ENCODE measurements at places on chromosomes 13 and 19.
A peak's percentile ranks its signal among the peaks of the same experiment; 100 is the strongest.

GRCh38 chr13:91318886-91319285, 28.6 kb upstream of the MIR17HG start:
- no peak overlapping the region for H3K27ac ChIP-seq
- DNase-seq: no peak
- H3K4me3 ChIP-seq: no peak overlapping the region
- no peaks in the 10 kb centered on the region for H3K36me3 ChIP-seq
- H3K4me1 ChIP-seq: peaks cover 10% of the 10 kb centered on the region

- H3K27ac ChIP-seq: peak overlapping the region; percentile 100
- peak overlapping the region; percentile 99 for H3K4me3 ChIP-seq
- H3K4me1 ChIP-seq: peaks cover 56% of the 10 kb centered on the region
Measured at GRCh38 chr19:49499030-49499670, 2.9 kb downstream of the RPS11 start.

DNA sequence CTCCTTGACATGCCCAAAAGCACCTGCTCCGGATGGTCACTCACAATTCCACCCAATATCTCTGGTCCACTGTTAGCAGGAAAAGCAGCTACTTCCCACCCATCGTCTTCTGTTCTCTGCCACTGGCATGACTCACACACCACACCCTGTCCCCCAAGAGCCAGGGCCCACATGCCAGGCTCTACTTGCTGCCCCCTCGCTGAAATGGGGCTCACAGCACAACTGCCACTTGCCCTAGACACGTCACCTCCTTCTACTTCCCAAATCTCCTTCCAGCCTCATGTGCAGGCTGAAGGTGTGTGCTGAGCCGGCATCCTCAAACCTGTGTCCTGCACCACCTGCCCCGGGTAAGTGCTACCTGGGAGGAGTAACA, 65.0 kb downstream of the TBC1D4 start:
- H3K36me3 ChIP-seq: no peaks in the 10 kb centered on the region
- H3K4me1 ChIP-seq: no peaks in the 10 kb centered on the region
- H3K27ac ChIP-seq: no peak overlapping the region

GRCh38 chr13:50065712-50066111, 50.5 kb downstream of the KCNRG start:
- H3K36me3 ChIP-seq: peaks cover 36% of the 10 kb centered on the region
- no peak for DNase-seq
- peaks cover 5% of the 10 kb centered on the region for H3K4me1 ChIP-seq
- no peak overlapping the region for H3K4me3 ChIP-seq

DNA sequence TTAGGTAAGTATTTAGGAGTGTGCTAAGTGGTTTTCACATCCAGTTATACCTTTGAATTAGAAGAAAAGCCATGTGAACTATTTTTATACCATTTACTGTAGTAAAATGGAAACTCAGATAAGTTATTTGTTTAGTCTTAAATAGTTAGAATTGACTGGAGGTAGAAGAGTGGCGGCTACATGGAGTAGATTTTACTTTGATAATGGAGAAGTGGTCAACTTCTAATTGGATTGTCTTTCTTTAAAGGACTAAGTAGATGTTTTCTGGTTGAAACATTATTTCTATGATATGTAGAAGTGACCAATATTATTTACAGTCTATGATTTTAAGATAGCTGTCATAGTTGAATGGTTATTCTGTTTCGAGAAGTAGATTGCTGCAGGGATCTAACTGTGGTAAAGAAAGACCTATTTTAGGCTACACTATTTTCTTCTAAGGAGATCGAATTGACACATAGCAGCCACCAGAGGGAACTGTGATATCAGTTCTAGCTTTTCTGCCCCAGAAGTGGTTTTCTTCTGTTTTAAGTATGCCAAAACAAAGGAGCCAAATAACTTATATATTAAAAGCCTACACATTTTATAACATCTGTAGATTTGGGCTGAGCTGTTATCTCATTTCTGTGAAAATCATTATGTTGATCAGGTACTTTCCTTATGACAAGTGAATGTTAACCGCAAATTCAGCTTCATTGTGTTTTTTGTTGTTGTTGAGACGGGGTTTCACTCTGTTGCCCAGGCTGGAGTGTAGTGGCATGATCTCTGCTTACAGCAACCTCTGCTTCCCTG, 26.1 kb downstream of the ZMYM2 start:
- H3K27ac ChIP-seq: peak overlapping the region; percentile 76
- H3K4me3 ChIP-seq: no peak overlapping the region
- no peaks in the 10 kb centered on the region for H3K27me3 ChIP-seq
- peaks cover 46% of the 10 kb centered on the region for H3K36me3 ChIP-seq
- peaks cover 36% of the 10 kb centered on the region for H3K4me1 ChIP-seq
- DNase-seq: peak; percentile 2

GRCh38 chr19:42109896-42110295, 22.4 kb downstream of the POU2F2 start:
- peaks cover 17% of the 10 kb centered on the region for H3K36me3 ChIP-seq
- no peak overlapping the region for H3K27ac ChIP-seq
- no peak for DNase-seq
- no peaks in the 10 kb centered on the region for H3K27me3 ChIP-seq
- peaks cover 2% of the 10 kb centered on the region for H3K4me1 ChIP-seq

DNA sequence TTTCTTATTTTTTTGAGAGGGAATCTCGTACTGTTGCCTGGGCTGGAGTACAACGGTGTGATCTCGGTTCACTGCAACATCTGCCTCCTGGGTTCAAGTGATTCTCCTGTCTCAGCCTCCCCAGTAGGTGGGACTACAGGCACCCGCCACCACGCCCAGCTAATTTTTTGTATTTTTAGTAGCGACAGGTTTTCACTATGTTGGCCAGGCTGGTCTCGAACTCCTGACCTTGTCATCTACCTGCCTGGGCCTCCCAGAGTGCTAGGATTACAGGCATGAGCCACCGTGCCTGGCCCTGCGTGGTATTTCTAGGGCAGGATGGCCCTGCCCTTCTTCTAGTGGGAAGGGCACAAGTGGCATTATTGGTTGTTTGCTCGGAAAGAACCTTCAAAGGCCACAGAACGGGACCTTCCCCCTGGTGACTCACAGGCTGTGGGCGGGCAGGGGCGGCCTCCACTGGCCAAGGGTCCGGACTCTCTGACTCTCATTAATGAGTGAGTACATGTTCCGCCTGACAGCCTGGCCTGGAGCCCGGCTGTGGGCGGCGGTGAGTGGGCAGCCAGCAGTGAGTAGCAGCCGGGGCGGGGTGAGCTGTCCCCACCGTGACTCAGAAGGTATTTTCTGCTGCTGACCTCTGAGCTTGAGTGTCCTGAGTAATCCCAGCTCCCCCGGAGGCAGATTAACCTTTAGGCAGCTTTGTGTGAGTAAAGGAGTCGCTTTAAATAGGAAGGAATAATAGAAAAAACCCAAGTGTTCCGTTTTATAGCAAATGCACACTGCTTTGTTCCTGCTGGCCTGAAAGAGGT, 5.1 kb downstream of the DOT1L start:
- H3K36me3 ChIP-seq: peaks cover 30% of the 10 kb centered on the region
- peaks cover 47% of the 10 kb centered on the region for H3K4me1 ChIP-seq
- H3K27ac ChIP-seq: peak overlapping the region; percentile 58
- DNase-seq: peak; percentile 52
- no peaks in the 10 kb centered on the region for H3K27me3 ChIP-seq

GRCh38 chr19:7701654-7702457, at the start of gene FCER2:
Gene FCER2, minus strand, starts transcription at chr19:7702131. Its CDS starts 2,371 bp downstream, at chr19:7699760.
- no peak for DNase-seq
- H3K4me3 ChIP-seq: no peak within 1 kb of the TSS
- peaks cover 23% of the 10 kb centered on the region for H3K4me1 ChIP-seq
- peaks cover 26% of the 10 kb centered on the region for H3K27me3 ChIP-seq
- H3K36me3 ChIP-seq: peaks cover 13% of the 10 kb centered on the region
- no peak within 1 kb of the TSS for H3K27ac ChIP-seq

- H3K4me3 ChIP-seq: no peak overlapping the region
- H3K27ac ChIP-seq: peak overlapping the region; percentile 87
- peaks cover 77% of the 10 kb centered on the region for H3K36me3 ChIP-seq
- H3K4me1 ChIP-seq: peaks cover 4% of the 10 kb centered on the region
Measured at GRCh38 chr13:114024603-114025404, 50.9 kb upstream of the C13orf46 start.

GRCh38 chr19:41699231-41699967, 9.0 kb upstream of the CEACAM5 start:
- no peaks in the 10 kb centered on the region for H3K36me3 ChIP-seq
- peaks cover 46% of the 10 kb centered on the region for H3K27me3 ChIP-seq
- no peak for DNase-seq
- no peak overlapping the region for H3K4me3 ChIP-seq

GRCh38 chr13:34223984-34224383, 406.0 kb downstream of the RFC3 start:
- no peaks in the 10 kb centered on the region for H3K27me3 ChIP-seq
- H3K27ac ChIP-seq: no peak overlapping the region
- no peak for DNase-seq
- no peak overlapping the region for H3K4me3 ChIP-seq
- H3K36me3 ChIP-seq: no peaks in the 10 kb centered on the region

DNA sequence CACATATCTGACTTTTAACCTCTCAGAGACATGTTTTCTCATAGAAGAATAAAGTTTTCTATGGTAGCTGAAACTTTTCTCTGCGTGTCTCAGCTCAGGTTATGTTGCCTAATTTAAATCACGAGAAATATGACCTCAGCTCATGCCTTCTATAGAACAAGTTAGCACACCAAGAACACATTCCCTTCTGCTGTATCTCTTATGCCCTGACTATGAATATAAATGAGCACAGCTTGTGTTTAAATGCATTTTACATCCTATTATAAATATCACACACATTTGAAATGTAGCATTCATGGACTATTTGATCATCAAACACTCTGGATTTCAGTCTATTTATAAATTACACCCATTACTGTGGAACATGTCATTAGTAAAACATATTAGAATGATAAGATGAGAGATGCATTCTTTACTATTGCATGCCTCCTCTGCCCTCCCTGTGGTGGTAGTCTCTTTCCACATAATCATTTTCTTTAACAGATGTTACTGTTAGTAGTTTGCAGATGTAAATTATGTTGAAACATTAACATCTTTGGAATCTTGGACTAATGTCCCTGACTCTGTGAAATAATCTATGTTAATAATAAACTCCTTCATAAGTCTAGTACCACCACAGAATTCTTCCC, 2044.9 kb upstream of the PCDH20 start:
- no peak for DNase-seq
- H3K4me1 ChIP-seq: no peaks in the 10 kb centered on the region
- H3K4me3 ChIP-seq: no peak overlapping the region
- no peaks in the 10 kb centered on the region for H3K27me3 ChIP-seq

DNA sequence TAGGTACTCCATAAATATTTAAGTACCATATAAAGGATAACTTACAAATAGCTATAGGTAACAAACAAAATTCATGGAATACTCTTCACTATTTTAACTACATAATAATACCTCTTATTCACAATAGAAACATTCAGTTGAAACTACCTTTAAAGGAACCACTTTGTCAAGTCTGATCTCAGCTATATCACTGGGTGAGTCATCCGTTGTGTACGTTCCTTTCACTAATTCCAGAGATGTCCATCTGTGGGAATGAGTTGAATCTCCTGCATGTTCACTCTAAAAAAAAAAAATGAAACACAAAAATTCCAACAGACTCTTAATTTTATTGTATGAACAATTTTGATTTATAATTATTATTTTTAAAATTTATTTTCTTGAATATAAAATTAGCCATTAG, 149.4 kb upstream of the FBXL3 start:
- H3K27me3 ChIP-seq: no peaks in the 10 kb centered on the region
- H3K27ac ChIP-seq: no peak overlapping the region
- no peak overlapping the region for H3K4me3 ChIP-seq
- peaks cover 80% of the 10 kb centered on the region for H3K36me3 ChIP-seq
- H3K4me1 ChIP-seq: peaks cover 5% of the 10 kb centered on the region

DNA sequence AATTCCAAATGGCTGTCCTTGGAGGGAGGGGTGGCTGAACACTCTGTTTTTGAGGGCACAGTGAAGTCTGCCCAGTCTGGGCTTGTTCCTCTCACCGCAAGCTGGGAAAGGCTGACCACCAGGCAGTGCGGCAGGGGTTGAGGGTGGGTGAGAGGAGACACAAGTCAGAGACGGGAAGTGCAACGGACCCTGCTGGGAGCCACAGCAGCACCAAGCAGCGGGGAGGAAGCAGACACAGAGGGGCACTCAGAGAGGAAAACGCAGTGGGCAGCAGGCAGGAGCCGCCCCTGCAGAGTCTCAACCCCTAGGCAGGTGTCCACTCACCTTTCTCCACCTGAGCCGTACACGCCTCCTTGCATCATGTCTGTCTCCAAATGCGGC, 15.6 kb downstream of the AKAP8L start:
- H3K36me3 ChIP-seq: peaks cover 52% of the 10 kb centered on the region
- no peak overlapping the region for H3K4me3 ChIP-seq
- peaks cover 22% of the 10 kb centered on the region for H3K4me1 ChIP-seq
- no peak overlapping the region for H3K27ac ChIP-seq

GRCh38 chr19:38247734-38248268, 8.4 kb downstream of the PPP1R14A start:
- peaks cover 5% of the 10 kb centered on the region for H3K4me1 ChIP-seq
- no peak overlapping the region for H3K4me3 ChIP-seq
- DNase-seq: no peak
- H3K36me3 ChIP-seq: no peaks in the 10 kb centered on the region

- no peaks in the 10 kb centered on the region for H3K27me3 ChIP-seq
- DNase-seq: no peak
- H3K36me3 ChIP-seq: peaks cover 17% of the 10 kb centered on the region
- H3K4me3 ChIP-seq: no peak overlapping the region
- peaks cover 14% of the 10 kb centered on the region for H3K4me1 ChIP-seq
- H3K27ac ChIP-seq: no peak overlapping the region
Measured at GRCh38 chr13:113497217-113497616, 6.7 kb upstream of the DCUN1D2 start.

- H3K4me1 ChIP-seq: peaks cover 26% of the 10 kb centered on the region
- H3K36me3 ChIP-seq: peaks cover 7% of the 10 kb centered on the region
- H3K4me3 ChIP-seq: peak within 1 kb of the TSS; percentile 93
Measured at GRCh38 chr13:100674572-100674871, at the start of gene TMTC4. Gene TMTC4, minus strand, starts transcription at chr13:100674795. Its CDS starts 4,433 bp downstream, at chr13:100670362.

DNA sequence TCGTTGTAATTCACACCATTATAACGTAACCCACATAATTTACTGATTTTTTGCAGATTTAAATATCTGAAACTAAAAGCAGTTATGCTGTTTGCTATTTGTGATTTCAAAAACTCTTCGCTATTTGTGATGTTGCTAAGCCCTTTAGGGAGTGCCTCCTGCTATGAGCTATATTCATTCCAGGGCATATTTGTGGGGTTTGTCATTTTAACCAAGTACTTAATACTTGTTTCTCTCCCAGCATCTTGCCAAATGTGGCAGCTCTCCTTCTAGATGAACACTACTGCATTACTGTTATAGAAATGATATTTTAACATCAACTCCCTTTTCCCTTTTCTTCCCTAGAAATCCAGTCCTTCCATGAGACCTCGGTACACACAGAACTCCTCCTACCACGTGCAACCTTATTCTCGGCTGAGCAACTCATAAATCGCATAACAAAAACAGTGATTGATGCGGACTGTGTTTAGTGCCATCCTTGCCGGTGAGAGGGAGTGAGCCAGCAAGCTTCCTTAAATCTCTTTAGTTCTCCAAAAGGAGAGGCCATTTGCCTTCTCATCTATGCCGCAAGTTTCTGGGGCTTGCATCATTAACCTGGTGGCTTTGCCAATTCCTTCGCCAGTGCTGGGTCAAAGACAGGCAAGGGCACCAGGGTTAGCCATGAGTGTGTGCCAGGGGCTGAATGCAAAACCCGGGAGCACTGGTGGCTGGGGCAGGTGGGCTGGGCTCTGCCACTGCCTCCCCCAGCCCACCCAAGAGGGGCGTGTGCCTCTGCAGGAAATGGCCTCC, 33.4 kb downstream of the RFX2 start:
- peaks cover 3% of the 10 kb centered on the region for H3K36me3 ChIP-seq
- no peaks in the 10 kb centered on the region for H3K4me1 ChIP-seq
- no peak for DNase-seq
- no peak overlapping the region for H3K27ac ChIP-seq
